ENCODE measurements at places on chromosomes 11 and 22. TPM values are rescaled to one million over a fixed set of nuclear protein-coding genes. Genes with fewer than 3 reads are reported as not detected.

The TIMM10B gene
- total RNA-seq, result 21.7 TPM

The SLC39A13 gene
- 22.2 TPM for total RNA-seq

The PGA5 gene
- 0.39 TPM for total RNA-seq

The FOSL1 gene
- total RNA-seq, result 10.6 TPM

The MUC2 gene
- total RNA-seq, result under 0.01 TPM

The BBOX1 gene
- total RNA-seq, result 10.9 TPM

The TMEM191C gene
- 1.8 TPM for total RNA-seq

The LAYN gene
- 9.6 TPM for total RNA-seq

The EFCAB6 gene
- 2.1 TPM for total RNA-seq

The HPX gene
- 1.9 TPM for total RNA-seq

The SLC22A9 gene
- not detected for total RNA-seq

The CD151 gene
- total RNA-seq, result 70.8 TPM

The GALNT18 gene
- total RNA-seq, result 12.9 TPM

The HIPK3 gene
- total RNA-seq, result 139 TPM

The RBM4 gene
- total RNA-seq, result 82.4 TPM

The TRIM51 gene
- total RNA-seq, result not detected
